ENCODE measurements at places on chromosomes 16 and 17.

DNA sequence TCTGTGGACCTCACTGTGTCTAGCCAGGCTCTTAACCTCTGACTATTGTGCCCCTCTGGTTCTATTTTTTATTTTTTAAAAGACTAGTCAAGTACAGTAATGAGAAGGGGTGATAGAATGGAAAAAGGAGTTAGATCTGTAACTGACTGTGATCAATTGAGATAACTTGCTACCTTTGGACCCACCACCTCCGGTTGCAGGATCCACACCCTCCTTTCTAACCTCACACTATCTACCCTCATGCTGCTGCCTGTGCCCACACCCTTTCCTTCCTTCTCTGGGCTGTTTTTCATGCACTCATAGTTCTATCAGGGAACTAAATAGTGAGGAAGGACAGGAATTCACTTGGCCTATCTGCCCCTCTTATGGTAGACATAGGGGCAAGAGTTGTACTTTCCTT is 172.3 kb downstream of the KATNIP start:
- DNase-seq = no peak

GRCh38 chr17:63918305-63918704 is 334 bp downstream of the GH1 start:
- DNase-seq = no peak

DNA sequence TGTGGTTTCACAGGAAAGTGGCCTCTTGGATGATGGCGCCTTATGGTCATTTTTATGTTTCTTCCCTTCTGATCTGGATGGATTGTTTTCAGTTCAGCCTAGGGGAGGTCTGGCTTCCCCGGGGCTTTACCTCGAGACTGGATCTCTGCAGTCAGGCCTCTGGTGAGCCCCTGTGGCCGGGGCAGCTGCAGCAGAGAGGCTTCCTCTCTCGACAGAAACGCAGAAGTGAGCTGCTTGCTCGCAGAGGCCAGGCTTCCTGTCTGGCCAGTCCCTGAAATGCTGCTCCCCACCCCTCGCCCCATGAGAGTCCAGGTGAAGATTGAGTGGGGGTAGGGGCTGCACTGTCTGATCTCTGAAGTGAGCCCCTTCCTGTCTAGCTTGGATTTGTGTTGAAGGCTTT is 44.0 kb downstream of the PLCG2 start:
- DNase-seq = no peak

DNA sequence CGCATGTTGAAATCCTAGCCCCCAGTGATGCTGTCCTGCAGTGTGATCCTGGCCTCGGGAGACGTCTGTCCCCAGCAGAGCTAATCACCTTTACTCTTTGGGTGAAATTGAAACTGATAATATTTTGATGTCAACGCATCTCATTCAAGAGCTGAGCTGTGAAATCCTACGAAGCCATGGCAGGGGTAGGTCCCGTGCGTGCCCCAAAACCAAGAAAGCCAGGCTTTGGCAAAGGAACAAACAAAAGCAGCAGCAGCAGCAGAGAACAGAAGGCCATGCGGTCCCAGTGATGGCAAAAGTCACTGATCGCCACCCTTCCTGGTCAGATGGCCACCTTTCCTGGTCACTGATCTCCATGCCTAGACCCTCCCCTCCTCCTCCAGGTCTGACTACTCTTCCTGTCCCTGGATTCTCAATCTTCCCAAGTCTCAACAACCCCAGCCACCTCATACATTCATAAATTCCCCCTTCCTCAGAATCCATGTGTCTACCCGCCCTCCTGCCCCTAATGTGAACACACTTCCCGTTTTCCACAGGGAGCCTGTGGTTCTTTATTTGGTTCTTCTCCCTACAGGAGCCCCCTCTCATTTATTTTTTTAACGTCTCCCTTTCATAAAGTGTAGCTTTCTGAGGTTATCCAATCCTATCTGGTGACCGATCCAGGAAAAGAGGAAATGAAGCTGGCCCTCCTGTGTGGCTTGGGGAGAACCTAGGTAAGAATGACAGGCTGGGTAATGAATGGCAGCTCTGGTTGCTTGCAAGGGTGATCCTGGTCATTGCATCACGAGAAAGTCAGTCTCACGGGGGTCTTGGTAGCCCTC is 50.3 kb downstream of the CPPED1 start:
- no peak for DNase-seq

DNA sequence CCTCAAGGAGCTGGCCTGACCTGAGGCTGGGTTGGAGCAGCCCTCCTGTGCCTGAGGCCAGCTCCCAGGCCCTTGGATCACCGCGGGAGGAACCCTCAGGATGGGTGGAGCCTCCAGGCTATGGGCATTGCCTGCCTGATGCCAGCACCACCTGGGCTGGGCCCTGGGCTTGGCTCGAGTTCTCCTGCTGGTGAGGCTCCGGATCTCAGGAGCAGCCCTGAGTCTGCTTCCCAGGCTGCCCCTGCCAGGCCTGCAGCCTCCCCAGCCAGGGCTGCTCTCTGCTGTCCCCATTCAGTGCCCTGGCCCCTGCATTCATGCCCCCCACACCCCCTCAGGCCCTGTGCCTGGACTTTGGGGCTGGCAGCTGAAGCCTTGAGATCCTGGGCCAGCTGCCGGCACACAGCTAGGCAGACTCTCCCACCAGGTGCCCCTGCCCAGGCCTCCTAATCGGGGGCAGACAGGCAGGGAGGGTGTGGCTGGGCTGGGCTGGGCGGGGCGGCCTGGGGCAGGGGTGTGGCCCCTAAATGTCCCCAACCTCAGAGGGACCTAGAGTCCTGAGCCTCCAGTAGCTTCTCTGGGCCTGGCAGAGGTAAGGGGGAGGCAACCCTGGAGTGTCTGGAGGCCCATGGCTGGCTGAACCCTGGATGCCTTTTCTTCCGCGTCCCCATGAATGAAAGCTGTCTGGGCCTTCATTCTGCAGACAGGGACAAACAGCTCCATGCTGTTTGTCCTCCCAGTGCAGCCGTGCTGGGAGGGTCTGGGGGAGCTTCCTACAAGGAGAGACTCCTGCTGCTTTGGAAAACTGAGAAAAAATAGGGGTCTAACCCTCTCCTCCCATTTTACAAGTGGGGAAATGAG is 1.1 kb upstream of the PIGQ start:
- no peak for DNase-seq

GRCh38 chr16:87324411-87325275 is 7.5 kb upstream of the C16orf95 start:
- DNase-seq = no peak

DNA sequence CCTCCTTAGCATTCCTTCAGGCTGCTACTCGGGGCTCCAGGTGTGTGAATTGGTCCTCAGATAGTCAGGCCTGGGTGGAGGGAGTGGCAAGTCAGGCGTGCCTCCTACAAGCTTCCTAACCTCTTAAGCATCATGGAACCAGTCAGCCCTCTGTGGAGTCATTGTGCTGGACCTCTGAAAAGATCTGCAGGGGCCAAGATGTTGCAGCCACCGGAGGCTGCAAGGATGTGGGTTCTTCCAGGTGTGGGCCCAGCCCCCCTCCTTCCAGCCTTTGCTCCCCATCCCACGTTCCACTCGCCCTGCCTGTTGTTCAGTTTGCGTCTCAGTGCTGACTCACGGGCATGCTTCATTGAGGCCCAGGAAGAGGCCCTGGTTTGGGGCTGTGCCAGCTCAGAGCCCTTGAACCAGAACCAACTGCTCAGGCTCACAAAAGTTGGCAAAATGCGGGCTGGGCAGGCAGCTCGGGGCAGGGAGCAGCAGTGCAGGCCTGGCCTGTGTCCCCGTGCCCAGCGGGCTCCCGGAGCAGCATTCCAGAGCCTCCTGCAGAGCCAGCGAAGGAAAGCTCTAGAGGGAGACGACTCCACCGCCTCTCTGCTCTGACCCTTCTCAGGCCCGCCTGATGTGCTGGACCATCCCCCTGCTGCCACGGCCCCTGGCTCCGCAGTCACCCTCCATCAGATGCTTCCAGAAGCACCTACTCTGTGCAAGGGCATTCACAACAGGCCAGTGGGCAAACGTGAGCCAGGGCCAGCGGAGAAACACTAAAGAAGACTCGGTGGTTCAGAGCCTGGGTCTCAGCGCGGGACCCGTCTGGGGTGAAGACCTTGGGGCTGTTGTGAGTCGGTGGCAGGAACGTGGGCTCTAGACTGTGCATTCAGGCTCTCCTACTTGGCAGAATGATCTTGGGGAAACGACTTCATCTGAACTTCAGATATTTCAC is 7.5 kb downstream of the LDHD start:
- DNase-seq = no peak

GRCh38 chr16:79599837-79600637 is 500 bp downstream of the MAF start:
- no peak for DNase-seq

GRCh38 chr16:49307176-49307575 is 25.5 kb upstream of the CBLN1 start:
- no peak for DNase-seq

DNA sequence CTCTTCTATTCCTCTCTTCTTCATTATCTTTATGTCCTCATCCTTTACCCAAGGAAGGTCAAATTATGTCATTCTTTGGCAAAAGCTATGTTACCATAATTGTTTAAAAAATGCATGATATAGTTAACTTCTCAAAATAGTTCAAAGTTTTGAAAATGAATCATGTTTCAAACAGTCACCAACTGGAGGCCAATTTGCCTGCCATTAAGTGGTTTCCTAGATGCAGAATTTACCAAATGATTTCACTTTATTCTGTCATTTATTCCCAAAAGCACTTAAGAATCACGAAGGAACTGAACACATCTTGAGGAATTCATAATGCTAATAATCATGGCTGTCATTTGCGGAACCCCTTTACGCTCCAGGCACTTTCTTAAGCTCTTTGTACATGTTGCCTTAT is 190.9 kb upstream of the CDH11 start:
- no peak for DNase-seq

DNA sequence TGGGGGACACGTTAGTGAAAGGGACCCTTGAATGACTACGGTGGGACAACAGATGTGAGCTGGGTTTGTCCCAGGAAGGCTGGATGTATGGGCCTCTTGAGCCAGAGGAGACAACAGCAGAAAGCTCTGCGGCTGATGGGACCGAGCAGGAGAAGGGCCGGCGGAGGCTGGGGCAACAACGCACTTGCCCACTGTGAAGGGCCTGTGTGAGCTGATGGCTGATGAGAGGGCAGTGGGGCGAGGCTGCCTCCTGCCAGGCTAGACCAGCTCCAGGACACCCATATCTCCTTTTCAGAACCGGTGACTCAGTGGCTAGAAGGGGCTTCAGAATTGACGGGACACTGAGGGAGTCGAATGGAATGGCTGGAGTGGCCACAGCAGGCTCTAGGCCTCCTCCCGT is 250.1 kb downstream of the SEC14L1 start:
- DNase-seq = no peak

- no peak for DNase-seq
These were observed 21.1 kb downstream of the IL4R start for GRCh38 chr16:27334838-27335237.

- no peak for DNase-seq
These were observed 1.1 kb upstream of the CAPN15 start for GRCh38 chr16:526181-527014.

DNA sequence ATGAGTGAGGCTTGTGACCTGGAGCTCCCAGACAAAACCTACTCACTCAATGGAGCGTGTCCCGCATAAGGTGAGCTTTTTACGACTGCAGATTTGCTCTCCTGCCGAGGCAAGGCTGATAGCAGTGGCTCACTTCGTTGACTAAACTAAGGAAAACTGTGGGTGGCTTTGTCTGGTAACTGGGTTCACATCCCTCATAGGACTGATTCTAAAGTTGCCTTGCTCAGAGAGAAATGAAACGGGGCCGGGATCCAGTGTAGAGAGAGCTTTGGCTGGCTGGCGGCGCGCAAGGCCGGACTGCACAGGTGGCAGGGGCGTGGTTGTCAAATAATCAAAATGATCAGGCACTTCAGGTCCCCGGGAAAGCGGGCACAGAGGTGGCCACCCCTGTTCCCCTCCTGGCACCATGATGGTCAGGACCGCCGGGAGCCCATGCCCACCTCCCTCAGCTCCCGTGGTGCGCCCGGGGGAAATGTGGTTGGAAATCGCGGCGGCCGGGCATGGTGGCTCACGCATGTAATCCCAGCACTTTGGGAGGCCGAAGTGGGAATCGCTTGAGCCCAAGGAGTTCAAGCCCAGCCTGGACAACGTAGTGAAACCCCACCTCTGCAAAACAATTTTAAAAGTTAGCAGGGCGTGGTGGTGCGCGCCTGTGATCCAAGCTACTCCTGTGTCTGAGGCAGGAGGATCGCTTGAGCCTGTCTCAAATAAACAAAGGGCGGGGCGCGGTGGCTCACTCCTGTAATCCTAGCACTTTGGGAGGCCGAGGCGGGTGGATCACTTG is 26.6 kb upstream of the OR1F1 start:
- DNase-seq = no peak

GRCh38 chr16:75371171-75371570 is 62.1 kb downstream of the CFDP1 start:
- DNase-seq = no peak

GRCh38 chr16:67517661-67518423 is 10.8 kb upstream of the RIPOR1 start:
- no peak for DNase-seq

DNA sequence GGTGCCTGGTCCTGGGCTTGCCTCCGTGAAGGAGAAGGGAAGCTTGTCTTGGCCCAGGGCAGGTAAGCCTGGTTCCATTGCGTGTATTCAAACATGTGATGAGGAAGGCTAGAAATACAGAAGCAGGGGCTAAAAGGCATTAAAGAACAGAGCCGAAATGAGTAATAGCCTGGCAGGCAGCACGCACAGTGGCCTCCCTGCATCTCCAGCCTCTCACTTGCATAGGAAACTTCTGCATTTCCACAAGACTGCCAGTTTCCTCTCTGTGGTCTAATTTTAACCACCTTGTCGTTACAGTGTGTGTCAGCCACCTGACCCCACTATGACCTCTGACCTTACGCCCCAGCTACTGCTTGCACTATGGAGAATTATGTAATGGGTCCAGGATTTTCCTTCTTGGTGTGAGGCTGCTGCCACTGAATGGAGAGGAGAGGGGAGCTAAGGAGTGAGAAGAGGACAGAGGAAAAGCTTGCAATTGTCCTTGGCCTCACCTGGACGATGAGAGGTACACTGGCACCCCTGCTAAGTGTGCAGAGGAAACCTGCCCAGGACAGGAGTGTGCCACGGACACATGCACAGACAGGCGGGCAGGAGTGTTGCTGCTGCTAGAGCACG is 32.8 kb downstream of the HIC1 start:
- no peak for DNase-seq

DNA sequence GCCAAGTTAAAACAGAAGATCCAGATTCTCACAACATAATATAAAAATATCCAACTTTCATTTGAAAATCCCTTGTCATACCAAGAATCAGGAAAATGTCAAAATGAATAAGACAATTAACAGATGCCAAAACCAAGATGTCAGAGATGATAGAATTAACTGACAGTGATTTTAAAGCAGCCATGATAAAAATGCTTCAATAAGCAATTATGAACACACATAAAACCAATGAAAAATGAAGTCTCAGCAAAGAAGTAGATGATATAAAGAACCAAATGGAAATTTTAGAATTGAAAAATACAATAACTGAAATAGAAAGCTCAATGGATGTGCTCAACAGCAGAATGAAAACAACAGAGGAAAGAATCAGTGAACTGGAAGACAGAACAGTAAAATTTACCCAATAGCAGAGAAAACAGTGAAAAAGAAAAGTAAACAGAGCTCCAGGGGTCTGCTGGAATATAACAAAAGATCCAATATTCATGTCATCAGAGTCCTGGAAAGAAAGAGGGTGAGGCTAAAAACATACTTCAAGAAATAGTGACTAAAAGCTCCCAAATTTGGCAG is 35.1 kb downstream of the SHCBP1 start:
- DNase-seq = no peak

- no peak for DNase-seq
These were observed 795 bp upstream of the PAQR4 start for GRCh38 chr16:2968368-2968737.

GRCh38 chr17:57861790-57862693 is 12.2 kb upstream of the MRPS23 start:
- DNase-seq = no peak
